ENCODE measurements at places on chromosomes 5 and 9.

DNA sequence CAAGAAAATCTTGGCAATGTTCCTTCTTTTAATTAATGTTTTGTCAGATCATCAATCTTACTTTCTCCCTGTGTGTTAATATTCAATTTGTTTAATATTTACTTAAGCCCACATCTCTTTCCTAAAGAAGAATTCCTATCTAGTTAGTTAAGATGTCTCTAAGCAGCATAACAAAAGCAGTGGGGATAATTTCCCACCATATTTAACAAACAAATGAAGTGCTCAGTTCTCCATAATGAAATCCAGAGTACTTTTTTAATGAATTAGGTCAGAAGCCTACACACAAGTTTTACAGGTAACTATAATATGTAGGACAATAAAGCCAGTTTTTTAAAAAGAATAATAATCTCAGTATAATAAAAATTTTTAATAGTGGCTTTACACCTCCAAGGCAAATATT is 1918.8 kb downstream of the EFNA5 start:
- no peak for DNase-seq

- peak; percentile 53 for DNase-seq
These were observed 86.2 kb downstream of the PTPN3 start for GRCh38 chr9:109411798-109412352.

DNA sequence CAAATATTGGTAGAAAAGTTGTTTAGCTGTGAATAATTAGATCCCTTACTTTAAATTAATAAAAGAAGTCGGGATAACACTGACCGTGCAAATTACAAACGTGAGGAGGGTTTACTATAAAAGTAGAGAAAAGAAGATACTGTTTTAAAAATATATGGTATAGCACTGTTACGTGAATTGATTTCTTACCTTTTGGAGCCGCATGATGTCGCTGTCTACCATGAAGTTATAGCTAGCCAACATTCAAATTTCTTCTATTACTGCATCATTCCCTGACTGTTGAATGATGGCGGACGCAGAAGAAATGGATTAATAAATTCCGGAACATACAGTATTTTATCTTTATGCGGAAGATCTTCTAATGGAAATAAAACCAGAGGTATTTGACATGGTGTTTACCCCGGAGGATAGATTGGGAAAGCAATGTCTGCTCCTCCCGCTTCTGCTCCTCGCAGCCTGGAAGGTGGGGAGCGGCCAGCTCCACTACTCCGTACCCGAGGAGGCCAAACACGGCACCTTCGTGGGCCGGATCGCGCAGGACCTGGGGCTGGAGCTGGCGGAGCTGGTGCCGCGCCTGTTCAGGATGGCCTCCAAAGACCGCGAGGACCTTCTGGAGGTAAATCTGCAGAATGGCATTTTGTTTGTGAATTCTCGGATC is at the start of gene PCDHA6:
Gene PCDHA6, plus strand, starts transcription at position 257 of the 658 bp plus-strand sequence. Its CDS starts 132 bp downstream, at position 389.
- no peak for DNase-seq

GRCh38 chr5:40853632-40854192 is 12.5 kb downstream of the CARD6 start:
- no peak for DNase-seq

DNA sequence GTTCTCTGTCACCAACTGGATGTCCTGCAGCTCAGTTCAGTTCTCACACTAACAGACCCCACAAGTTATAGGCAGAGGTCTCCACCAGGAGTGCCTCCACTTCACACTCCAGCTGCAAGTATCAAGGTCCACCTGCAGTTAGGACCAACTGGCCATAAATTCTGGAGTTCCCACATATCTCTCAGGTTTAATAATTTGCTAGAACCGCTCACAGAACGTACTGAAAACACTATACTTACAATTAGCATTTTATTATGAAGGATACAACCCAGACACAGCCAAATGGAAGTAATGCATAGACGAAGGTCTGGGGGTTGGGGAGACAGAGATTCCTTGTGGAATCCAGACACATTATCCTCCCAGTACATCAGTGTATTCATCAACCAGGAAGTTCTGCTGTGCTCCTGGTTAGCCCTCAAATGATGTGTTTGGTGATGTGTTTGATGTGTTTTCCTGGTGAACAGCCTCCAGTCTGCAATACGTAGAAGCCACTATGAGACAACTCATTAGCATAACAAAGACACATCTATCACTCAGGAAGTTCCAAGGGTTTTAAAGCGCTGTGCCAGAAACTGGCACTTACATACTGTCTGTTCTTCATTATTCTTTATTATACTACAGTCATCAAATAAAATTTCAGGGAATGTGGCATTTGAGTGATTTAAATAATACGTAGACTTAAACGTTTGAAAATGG is 25.4 kb downstream of the OGN start:
- peak; percentile 65 for DNase-seq

- peak; percentile 56 for DNase-seq
These were observed 122.6 kb downstream of the APBA1 start for GRCh38 chr9:69549310-69550202.

DNA sequence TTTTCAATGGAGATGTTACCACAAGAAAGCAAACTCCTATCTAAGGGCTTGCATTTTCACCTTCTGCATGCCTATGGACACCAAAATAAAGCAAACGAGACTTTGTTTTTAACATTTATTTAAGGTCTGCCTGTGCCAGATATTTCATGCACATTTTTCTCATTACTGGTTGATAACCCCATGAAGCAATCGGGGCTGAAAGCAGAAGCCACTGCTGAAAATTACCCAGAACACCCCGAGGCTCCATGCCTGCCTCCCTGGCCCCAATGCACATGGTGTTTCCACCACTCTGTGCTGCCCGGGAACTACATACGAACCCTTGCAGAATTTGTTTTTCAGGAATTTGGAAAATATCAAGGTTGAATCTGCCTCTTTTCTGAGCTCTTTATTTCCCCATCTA is 240.1 kb downstream of the NR2F1-AS1 start:
- DNase-seq, result peak; percentile 24

- peak; percentile 50 for DNase-seq
These were observed 18.2 kb downstream of the HNRNPH1 start for GRCh38 chr5:179605026-179605833.

GRCh38 chr9:97528529-97529230 is 27.2 kb downstream of the TMOD1 start:
- DNase-seq, result no peak

DNA sequence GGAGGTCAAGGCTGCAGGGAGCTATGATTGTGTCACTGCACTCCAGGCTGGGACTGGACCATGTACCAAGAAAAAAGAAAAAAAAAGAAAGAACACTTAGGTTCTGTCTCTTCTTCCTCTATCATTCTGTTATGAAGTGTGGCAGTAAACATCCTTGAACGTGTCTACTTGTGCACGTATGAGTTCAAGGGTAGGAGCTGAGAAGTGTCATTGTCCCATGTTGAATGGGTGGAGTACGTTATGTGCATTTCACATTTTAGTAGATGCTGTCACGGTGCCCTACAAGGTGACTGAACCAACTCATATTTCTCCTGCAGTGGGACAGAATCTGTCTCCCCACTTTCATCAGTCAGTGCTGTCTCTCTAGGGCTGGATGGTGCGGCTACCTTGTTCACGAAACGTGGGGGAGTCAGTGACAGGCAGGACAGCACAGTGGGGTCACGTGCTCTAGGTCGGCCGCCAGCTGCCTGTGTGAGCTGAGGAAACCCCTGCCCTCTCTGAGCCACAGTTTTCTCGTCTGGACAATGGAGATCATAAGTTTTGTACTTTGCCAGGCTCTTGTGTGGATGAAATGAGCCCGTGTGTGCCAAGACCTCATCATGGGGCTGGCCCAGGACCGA is 47.2 kb downstream of the GTF3C4 start:
- no peak for DNase-seq

GRCh38 chr9:96029722-96030530 is 154.4 kb downstream of the ERCC6L2 start:
- no peak for DNase-seq

DNA sequence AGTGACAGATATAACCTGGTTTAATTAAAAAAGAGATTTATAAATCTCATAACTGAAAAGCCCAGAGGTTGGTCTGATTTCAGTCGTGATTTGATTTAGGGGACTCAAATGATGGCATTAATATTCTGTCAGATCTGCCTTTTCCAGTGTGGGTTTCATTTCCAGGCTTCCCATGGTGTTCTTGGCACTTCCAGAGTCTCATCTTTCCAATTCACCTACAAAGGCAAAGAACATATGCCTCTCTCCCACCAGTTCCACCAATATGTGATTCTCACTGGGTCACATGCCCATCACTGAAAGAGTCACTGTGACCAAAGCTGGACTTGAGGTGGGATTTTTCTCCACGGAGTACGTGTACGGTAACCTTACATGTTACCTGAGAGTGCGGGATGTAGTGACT is 137.4 kb upstream of the IL12B start:
- no peak for DNase-seq

GRCh38 chr9:136243631-136244030 is 2.0 kb downstream of the QSOX2 start:
- DNase-seq, result no peak

DNA sequence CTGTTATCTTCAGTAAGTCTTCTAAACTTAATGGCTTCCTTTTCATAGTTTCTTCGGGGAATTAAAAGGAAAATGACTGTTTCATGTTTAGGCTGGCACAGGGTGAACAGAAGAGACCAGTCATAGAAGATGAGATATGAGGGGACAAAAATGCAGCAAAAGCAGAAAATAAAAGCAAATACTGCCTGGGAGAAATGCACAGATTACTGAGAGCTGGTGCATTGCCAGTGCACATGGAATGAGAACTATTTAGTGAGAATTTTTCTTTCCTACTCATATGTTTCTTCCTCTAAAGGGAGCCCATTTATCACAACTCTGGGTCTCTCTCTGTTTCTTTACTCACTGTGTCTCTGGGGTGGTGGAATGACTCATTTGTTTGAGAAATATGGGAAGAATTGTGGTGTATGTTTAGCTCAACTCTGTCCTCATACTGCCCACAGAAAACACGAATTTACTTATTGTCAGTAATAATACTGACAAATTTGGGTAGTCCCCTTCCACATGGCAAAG is 25.9 kb upstream of the ANKRD55 start:
- DNase-seq, result peak; percentile 98

All from AG10803 (cell line).